ENCODE measurements at places on chromosomes 13 and 19.

- no peak for DNase-seq
These were observed 63.8 kb downstream of the ING1 start for GRCh38 chr13:110777251-110777820.

DNA sequence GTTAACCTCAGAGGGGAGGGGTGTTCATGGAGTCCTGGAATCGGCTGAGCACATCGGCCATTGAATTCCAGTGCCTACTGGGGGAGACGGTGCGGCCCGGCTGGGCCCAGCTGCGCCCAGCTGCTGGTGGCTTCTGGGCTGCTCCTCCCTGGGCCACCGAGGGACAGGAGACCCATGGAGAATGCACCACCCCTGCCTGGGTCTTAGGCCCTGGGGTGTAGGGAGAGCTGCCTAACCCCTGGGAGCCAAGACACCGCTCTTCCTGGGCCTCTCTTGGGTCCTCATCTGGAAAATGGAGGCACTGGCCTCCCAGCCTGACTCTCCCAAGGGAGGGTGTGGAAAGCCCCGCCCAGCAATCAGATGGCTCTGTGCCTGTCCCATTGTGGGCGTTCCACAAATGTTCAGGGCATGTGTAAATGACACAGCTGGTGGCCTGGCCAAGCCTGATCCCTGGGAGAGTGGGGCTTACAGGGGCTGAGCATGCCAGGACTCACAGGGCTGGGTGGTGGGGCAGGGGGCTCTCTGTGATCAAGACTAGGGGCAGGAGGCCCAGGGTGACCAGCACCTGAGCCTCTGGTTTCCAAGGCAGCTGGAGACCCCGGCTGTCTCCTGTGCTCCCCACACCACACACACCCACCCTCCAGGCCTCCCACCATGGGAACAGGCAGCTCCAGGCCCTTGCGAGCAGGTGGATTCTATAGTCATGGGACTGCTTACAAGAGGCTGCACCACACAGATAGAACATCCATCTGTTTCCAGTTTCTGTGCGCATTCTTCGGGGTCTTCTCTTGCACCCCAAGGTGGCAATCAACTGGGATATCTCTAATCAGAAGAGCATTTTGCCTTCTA lies 150.9 kb downstream of the URI1 start:
- DNase-seq, result no peak

DNA sequence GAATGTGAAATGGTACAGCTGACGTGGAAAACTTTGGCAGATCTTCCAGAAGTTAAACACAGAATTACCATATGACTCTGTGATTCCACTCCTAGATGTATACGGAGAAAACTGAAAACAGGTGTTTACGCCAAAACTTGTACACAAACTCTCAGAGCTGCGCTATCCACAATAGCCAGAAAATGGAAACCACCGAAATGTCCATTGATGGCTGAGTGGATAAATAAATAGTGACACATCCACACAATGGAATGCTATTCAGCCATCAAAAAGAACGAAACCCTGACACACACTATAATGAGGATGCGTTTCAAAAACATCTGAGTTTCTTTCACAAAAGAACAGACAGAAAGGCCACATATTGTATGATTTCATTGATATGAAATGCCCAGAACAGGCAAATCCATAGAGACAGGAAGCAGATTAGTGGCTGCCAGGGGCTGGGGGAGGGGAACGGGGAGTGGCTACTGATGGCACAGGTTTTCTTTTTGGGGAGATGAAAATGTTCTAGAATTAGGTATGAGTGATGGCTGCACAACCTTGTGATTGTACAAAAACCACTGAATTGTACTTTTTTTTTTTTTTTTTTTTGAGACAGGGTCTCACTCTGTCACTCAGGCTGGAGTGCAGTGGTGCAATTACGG lies 33.0 kb downstream of the IL12RB1 start:
- no peak for DNase-seq

GRCh38 chr19:14639536-14640277 lies 34.9 kb downstream of the ADGRE3 start:
- no peak for DNase-seq

DNA sequence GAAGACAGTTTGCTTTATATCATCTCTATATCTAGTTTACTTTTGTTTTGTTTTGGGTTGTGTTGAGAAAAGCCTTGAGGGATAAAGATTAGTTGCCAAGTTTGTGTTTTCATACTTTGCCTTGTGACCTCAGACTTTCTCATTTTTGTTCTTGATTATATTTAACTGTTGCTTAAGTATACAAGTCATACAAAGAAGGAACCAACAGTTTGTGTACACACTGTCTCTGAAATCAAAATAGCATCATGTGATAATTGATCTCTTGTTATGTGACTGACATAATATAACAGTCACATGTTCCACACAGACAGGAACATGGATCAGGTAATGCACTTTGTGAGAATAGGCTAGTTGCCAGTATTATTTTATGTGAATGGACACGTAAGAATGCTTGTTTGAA lies 70.8 kb downstream of the SHISA2 start:
- no peak for DNase-seq

DNA sequence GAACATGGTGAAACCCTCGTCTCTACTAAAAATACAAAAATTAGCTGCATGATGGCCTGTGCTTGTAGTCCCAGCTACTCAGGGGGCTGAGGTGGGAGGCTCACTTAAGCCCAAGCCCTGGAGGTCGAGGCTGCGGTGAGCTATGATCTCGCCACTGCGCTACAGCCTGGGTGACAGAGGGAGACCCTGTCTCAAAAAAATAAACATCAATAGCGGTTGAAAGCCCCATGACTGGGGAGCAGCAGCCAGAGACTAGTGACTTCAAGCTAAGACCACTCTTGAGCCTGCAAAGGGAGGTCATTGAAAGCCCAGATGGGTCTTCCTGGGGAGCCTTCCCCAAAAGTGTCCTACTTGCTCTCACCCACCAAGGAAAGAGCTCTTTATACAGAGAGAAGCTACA lies 11.9 kb upstream of the ZNF709 start:
- no peak for DNase-seq

- DNase-seq, result no peak
These were observed at the start of gene PPAN for GRCh38 chr19:10106100-10106936. TSS of gene PPAN (plus strand) at chr19:10106362. CDS start at chr19:10106395, 33 bp downstream.

DNA sequence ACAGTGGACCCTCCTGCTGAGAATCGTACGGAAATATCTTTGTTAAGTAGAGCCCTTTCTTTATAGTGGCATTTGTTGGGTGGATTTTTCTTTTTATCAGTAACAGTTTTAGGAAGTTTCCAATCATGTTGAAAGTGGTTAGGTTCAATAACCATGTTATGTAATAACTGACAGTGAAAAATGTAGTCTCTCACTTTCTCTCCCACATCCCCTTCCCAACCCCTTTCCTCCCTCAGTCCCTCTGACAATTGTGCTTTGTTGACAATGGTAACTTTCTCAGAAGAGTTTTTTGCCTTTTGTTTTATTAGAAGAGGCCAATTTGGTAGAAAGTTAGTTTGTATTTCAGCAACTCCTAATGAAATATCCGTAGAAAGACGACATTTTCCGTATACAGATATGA lies 77.8 kb upstream of the SLAIN1 start:
- DNase-seq, result no peak

DNA sequence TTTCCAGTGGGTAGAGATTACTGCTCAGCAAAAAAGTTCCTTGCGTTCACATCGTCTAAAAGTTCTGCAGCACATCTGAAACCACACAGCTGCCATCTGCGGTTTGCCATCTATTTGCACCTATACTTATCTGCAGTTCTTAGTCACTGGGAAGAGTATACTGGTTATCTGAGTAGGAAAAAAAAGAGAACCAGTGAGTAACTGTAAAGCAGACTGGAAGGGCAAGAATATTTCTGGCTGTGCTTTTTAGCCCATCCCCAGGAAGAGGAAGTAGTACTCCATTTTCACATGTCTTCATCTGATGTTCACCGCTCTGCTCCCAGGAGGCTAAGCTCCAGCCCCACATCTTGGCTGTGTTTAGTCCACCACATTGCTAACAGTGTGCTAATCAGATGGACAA lies 35.6 kb downstream of the EFNB2 start:
- no peak for DNase-seq

DNA sequence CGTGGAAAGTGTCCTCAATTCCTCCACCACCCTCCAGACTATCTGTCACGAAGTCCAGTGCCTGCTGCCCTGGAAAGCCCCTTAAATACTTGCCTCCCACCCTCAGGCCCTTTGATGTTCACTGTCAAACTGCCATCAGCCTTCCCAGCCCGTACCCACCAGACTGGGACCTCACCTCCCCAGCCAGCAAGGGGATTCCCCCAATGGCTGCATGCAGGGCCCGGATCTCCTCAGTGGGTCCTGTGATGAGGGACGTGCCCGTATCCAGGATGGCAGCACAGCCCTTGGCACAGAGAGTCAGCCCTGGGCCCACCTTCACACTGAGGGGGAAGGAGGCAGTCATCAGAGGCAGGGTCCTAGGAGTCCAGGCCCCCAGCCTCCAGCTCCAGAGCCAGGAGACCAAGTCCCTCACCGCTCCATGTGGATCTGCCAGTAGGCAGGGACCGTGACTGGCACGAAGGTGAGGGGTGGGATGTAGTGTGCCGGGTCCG lies 6.1 kb downstream of the NAPSA start:
- DNase-seq, result no peak

GRCh38 chr19:42879613-42880012 lies at the start of gene PSG1:
TSS of gene PSG1 (minus strand) at chr19:42879713. CDS start at chr19:42879581, 132 bp downstream.
- no peak for DNase-seq

GRCh38 chr13:43191546-43191945 lies 168.2 kb downstream of the DNAJC15 start:
- DNase-seq, result no peak

GRCh38 chr13:90455067-90455466 lies 892.4 kb upstream of the MIR17HG start:
- DNase-seq, result no peak

- no peak for DNase-seq
These were observed 58.7 kb downstream of the IER2 start for GRCh38 chr19:13208672-13209483.

GRCh38 chr13:70792121-70792520 lies 683.9 kb upstream of the KLHL1 start:
- DNase-seq, result no peak

DNA sequence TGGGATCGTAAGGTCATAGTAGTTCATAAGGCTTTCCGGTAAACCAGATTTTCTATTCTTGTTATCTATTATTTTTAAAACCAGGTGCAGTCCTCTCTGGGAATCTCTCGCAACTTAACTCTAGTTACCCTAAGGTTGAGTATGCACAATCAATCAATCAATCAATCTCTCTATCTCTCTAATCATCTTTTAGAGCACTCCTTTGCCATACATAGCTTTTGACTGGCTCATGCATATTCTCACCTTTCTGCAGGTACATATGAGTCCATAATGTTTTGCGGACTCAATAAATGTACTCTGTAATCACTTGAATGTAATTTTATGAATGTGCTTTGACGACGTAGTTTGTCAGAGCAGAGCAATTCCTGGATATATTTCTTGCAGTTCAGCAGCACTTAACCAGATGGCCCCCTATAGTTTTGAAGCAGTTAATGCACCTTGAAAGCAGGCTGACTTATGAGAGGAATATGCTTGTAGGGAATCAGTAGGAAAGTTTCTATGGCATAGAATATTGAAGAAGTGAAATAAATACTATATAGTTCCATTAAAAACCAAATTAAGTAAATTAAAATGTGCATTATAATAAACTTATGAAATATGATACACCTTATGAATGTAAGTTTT lies 524.7 kb downstream of the GPC5 start:
- DNase-seq, result no peak

DNA sequence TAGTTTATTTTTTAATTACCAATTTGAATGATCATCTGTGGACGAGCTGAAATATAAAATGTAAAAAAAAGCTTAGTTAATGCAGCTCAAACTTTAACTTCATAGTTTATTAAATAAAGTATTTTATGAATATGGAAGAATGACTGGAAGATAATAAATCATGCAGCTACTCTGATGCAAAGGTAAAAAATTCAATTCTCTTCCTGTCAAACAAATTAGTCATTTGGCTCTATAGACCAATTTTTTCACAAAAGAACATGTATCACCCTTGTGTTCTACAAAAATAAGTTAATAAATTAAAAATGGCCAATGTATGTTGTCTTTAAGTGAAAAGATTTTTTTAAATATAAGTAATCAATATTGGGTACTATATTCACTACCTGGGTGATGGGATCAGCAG lies 26.2 kb downstream of the EXOSC8 start:
- DNase-seq, result no peak

DNA sequence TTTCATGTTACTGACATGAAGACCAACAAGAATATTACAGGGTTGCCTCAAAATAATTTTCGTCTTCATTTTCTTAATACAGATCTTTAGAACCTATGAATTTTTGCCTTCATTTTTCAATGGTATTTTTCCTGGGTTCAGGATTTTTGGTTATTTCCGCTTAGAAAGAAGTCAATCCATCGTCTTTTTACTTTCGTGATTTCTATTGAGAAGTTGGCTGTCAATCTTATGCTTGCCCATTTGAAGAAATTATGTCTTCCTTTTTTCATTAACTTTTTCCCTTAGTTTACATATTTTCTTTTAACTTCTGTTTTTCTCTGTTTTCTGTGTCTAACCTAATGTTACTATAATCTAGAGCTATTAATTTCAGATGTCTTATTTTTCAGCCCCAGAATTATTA lies 868.9 kb upstream of the SLC10A2 start:
- no peak for DNase-seq

- peak; percentile 13 for DNase-seq
These were observed 2.4 kb downstream of the GADD45B start for GRCh38 chr19:2478278-2478755.

GRCh38 chr13:95058680-95059079 lies 242.6 kb downstream of the ABCC4 start:
- no peak for DNase-seq

- DNase-seq, result no peak
These were observed 575.6 kb downstream of the DCT start for GRCh38 chr13:93903909-93904308.

- DNase-seq, result no peak
These were observed 44.3 kb upstream of the KLF2 start for GRCh38 chr19:16280306-16280705.

DNA sequence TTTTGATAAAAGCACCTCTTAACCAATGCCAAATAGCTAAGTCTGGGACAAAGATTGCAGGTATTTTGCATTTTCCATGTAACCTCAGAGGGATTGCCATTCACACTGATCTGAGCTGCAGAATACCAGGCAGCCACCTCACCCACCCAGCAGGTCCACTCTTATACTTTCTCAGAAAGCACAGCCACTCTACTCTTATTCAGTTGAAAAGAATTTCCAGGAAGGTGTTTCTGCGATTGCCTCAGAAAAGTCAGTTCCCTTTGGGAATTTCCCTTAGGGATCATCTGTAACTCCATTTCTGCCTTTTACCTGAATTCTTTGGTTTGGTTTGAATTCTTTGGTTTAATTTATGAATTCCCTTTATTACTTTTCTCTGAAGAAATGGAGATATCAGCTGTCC lies 904 bp upstream of the ALOX5AP start:
- DNase-seq, result no peak

DNA sequence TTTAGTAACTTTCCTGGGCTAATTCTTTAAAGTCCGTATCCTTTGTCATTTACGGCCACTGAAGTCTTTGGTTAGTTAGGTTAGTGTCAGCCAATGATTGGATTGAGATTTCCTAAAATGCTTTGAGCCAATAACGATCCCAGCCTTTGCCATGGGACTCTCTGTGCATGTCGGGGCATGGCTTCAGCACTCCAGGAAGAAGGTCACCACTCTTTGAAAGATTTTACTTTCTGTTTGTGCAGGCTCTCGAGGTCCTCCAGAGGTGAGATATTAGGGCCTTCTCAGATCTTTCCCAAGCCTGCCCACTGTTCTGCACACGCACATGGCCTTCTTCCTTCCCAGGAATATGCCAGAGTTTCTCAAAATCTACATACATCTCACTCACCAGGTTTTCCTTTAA lies 153.7 kb upstream of the ARGLU1 start:
- DNase-seq, result no peak

Measured in activated CD8-positive, alpha-beta memory T cell treated with anti-CD3 and anti-CD28 coated beads for 48 hours (primary cell).